Kidney epithelial cell (primary cell): ENCODE measurements at places on chromosomes 4 and X.

DNA sequence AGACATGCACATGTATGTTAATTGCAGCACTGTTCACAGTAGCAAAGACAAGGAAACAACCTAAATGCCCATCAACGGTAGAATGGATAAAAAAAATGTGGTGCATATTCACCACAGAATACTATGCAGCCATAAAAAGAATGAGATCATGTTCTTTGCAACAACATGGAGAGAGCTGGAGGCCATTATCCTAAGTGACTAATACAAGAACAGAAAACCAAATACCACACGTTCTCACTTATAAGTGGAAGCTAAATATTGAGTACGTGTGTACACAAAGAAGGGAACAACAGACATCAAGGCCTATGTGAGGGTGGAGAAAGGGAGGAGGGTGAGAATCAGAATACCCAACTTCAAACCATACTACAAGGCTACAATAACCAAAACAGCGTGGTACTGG lies 17.4 kb upstream of the LNX1 start:
- DNase-seq = no peak

DNA sequence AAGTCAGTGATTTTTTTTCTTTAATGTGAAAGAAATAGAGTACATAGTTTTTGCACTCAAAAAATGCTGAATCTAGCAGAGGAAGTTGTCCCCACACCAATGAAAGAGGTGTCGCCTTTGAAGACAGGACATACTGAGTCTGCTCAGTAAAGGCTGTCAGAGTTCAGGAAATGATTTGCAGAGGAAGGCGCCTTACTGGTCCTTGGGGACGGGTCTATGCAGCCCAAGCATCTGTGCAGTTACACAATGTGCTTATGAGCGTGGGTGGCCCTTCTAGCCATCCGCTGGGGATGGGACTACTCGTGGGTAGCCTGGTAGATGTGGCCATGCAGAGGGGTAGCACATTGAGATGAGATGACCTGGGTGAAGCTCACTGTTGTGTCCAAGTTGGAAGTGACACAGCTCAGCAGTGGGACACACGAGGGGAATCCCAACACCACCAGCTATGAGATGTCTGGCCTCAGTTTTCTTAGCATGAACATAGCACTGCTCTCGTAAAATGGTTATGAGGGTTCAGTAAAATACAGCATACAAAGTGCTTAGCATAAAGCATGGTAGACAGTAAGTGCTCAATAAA lies 116.5 kb upstream of the RBPJ start:
- DNase-seq = no peak

- DNase-seq = no peak
These were observed 83.9 kb upstream of the RAI2 start for GRCh38 chrX:17944833-17945497.

DNA sequence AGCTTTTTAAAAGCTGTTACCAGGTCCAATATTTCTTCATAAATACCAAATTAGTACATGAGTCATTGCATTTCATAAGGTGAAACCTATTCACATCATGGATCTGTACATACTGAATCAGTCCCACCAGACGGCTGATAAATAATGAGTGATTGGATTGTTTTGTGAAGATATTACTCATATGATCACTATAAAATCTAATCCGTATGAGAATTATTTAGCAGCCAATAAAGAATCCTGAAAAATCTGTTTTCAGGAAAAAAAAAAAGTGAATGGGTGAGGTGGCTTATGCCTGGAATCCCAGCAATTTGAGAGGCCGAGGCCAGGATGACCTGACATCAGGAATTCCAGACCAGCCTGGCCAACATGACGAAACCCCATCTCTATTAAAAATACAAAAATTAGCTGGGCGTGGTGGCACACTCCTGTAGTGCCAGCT lies 438.1 kb downstream of the INPP4B start:
- DNase-seq = no peak

- DNase-seq = no peak
These were observed 4.9 kb upstream of the CPLX1 start for GRCh38 chr4:830601-831482.

- no peak for DNase-seq
These were observed 20.1 kb downstream of the IGFBP7 start for GRCh38 chr4:57090079-57090478.

DNA sequence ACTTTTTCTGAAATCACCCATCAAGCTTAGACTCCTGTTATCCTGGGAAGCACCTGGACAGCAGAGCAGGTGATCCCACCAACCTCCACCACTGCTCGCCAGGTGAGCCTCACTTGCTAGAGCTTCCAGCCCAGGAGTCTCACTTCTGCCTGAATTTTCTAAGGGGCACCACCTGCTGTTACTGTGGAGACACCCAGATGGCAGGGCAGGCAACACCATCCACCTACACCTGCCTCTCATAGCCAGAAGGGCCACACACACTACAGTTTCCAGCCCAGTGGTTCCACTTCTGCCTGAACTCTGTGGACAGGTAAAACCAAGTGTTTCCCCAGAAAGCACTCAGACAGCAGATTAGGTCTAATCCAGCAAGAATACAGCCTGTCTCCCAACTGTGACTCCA lies 262.0 kb downstream of the ARAP2 start:
- DNase-seq = no peak

DNA sequence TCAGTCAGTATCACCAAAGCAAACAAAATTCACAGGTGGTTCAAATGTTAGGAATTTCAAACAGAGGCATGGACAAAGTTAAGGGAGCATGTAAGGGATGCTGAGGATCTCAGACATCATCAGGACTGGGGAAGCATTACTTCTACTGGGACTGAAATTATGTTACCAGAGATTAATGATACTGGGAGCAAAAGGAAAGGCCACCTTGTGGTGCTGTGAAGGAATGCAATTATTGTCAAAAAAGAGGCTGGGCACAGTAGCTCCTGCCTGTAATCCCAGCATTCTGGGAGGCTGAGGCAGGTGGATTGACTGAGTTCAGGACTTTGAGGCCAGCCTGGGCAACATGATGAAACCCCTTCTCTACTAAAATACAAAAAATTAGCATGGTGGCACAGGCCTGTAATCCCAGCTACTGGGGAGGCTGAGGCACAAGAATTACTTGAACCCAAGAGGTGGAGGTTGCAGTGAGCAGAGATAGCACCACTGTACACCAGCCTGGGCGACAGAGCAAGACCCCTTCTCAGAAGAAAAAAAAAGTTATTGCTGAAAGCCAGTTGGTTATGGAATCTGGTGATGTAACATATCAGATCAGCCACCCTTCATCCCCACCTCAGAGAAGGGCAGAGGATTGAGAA lies 954.3 kb downstream of the PCDH7 start:
- DNase-seq = no peak

DNA sequence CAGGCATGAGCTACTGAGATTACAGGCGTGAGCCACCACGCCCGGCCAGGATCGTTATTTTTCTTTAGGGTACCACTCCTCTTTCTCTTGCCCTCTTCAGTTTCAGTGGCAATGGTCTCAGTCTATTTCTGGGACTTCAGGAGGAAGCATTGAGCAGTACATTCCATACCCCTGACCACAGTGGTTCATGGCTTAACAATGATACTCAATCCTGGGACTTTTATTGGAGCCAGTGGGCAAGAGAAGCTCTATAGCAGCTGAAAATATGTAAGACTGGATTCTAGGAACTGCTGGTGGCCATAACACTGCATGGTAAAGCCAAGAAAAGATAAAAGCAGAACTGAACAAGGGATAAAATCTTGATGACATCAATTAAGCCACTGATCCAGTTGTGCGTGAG lies 5.8 kb upstream of the CCNA2 start:
- no peak for DNase-seq
